ENCODE measurements at places on chromosomes 4 and X.

DNA sequence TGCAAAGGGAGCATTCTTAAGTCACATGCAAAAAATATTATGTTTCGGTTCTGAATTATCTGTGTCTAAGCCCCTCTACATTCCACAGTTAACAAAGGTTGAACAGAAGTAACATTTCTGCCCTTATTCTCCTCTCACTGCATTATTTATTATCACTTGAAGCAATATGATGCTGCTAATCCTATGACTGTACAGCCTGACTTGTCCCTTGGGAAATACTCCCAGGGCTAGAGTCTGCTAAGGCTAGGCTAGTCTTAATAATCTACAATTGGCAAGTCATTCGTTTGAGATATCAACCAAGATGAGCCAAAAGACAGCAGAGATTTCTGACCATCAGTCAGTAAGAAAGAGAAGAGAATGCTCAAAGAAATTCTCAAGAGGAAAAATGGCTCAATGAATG lies 226.9 kb upstream of the HCCS start:
- DNase-seq = peak; percentile 66

DNA sequence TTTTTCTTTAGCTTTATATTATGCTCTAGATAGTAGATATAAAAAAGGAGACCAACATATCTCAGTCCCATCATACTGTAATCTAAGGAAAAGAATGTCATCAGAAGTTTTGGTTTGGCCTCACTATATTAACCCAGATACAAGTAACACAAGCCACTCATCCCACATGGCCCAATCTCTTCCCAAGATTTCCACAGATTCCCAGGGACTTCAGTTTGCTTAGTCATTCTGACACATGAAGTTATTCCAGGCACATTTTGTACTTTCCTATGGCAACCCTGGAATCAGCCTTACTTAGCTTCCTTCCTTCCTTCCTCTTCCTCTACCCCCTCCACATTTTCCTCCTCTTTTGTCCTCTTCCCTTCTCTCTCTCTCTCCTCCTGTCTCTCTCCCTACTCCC lies 21.7 kb upstream of the DCLK2 start:
- no peak for DNase-seq

DNA sequence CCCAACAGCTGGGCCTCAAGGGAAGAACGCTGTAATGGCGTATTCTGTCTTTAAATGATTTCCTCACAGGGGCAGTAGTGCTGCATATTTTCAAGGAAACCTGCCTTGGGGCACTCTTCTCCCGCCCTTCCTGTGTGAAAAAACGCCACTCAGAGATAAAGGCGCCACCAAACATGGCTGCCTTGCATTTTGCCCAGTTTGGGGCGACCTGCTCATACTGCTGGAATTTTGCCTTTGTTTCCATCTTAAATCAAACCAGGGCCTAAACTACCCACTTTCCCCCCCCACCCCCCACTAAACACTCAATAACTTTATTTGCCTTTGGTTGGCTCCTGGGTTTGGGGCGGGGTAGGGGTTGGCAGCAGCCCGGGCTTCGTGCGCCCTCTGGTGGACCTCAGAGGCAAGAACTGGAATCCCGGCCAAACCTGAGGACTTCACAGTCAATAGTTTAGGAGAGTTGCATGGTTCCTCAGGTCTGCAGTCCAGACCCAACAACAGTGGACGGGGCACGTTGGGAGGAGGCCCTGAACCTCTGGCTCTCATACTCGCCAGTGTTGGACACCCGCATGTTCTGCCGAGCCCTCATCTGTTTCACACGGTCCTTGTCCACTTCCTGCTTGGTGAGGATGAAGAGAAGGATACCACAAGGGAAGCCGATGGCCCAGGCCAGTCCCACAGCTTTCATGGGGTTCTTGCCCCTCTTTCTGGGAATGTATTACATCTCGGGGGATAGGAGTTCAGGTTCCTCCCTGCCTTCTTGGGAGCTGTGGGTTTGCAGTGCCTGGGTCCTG lies 220.1 kb upstream of the STK26 start:
- no peak for DNase-seq

GRCh38 chr4:153234885-153235284 lies 30.6 kb downstream of the TRIM2 start:
- peak; percentile 45 for DNase-seq

GRCh38 chrX:2521092-2521926 lies 20.5 kb upstream of the DHRSX start:
- DNase-seq = no peak

DNA sequence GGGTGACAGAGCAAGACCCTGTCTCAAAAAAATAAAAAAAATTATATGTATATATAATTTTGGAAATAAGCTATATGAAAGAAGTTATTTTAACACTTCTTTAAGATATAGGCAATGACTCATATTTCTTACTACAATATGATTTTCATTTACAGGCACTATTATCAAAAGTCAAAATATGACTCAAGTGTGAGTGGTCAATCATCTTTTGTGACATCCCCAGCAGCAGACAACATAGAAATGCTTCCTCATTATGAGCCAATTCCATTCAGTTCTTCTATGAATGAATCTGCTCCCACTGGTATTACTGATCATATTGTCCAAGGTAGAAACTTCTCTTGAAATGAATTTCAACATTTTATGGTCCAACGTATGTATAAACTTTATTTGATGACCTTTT lies 20.8 kb downstream of the OCIAD1 start:
- DNase-seq = no peak

- no peak for DNase-seq
Measured at GRCh38 chr4:149493492-149493891, 322.2 kb downstream of the IQCM start.

DNA sequence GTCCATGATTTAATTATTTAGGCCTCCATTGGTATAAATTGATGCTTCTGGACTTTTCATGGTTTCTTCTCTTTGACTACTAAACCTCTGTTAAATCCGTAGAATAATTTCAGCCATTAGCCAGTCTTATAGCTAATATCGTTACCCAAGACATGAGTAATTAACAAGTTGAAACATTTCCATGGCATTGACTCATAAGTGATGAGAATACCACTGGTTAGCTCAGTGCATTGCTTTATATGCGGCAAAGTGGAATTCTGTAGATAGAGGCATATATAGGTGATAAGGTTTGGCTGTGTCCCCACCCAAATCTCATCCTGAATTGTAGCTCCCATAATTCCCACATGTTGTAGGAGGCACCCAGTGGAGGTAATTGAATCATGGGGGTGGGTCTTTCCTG lies 80.6 kb downstream of the VCX2 start:
- DNase-seq = no peak

GRCh38 chrX:86981326-86981879 lies 536.2 kb upstream of the KLHL4 start:
- DNase-seq = no peak

GRCh38 chr4:17288151-17288550 lies 223.7 kb downstream of the QDPR start:
- no peak for DNase-seq

- no peak for DNase-seq
Measured at GRCh38 chrX:49058794-49059193, at the start of gene CCDC120. Gene CCDC120 (plus strand): TSS chrX:49058999. CDS start chrX:49062042, 3,043 bp downstream.

GRCh38 chr4:113968473-113968872 lies 11.0 kb downstream of the ARSJ start:
- DNase-seq = no peak

DNA sequence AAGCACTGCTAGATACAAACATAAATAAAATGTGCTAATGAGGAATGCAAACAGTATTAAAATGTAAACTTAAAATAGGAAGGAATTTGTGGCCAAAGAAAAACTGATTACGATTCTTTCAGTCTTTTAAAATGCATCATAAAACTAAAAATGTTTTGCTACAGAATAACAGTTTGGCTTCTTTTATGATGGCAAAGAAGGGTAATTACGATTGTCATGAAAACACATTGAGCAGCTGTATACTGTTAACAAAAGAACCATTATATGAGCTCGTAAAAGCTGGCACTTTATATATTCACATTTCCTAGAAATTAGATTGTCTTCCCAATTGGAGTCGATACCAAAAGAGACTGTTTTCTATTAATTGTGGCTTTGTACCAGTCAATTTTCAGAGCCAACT lies 290.4 kb downstream of the NR3C2 start:
- DNase-seq = no peak

DNA sequence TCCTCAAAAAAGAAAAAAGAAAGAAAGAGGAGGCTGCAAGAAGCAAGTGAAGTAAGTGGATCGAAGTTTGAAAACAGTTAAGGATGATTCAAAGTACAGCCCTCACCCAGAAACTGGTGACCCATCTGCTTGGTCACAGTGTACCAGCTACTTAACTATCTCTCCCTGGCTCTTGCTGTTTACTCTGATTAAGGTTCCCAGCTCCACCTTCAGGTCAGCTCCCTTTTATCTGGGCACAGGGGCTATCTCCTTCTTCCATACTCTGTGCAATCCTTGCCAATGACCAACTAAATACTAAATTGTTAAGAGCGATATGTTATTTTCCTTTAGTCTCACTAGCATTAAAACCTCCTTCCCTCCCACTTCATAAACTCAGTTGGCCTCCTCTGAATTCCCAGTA lies 81.5 kb upstream of the SMIM10 start:
- no peak for DNase-seq

DNA sequence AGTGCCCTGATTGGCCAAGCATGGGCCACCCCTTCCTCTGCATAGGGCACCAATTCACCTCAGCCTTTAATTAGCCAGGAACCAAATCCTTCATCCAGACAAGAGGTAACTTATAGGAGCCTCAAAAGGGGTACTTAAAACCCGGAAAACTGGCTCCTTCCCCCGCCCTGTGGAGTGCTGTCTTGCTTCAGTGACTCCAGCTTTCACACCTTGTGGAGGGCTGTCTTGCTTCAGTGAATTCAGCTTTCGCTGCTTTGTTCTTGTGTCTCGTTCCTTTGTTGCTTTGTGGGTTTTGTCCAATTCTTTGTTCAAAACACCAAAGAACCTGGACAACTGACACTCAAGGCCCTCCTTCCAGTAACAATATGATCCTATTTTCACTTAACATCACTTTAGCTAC lies 82.2 kb upstream of the FRG1 start:
- DNase-seq = no peak

- DNase-seq = no peak
Measured at GRCh38 chr4:2353222-2354107, 65.0 kb downstream of the ZFYVE28 start.

- DNase-seq = peak; percentile 11
Measured at GRCh38 chrX:70208479-70208878, 26.0 kb upstream of the AWAT1 start.

- no peak for DNase-seq
Measured at GRCh38 chr4:53646795-53647194, 55.5 kb upstream of the LNX1 start.

GRCh38 chrX:129784371-129784770 lies 4.6 kb downstream of the SASH3 start:
- DNase-seq = no peak

- peak; percentile 68 for DNase-seq
Measured at GRCh38 chrX:29478336-29479069, 736.9 kb upstream of the MAGEB2 start.

DNA sequence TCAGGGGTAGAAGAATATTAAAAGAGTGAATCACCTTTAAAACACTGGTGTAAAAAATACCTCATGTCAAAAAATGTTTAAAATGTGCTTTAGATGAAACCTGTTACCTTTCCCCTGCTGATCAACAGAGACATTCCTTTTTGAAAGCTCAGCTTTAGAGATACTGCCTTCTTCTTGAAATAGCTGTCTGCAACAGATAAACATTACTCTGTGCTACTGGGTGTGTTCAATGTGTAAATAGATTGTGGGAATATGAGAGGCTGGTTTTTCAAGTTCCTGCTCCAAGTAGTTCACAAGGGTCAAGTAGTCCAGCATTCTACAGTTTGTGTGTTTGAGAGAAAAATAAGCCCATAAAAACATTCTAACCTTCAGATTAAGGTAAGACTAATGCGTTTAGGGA lies at the start of gene SYTL5:
SYTL5 (plus strand) TSS at position 263 of the 400 bp plus-strand sequence. CDS start 27,337 bp downstream, outside the sequence.
- peak; percentile 29 for DNase-seq

DNA sequence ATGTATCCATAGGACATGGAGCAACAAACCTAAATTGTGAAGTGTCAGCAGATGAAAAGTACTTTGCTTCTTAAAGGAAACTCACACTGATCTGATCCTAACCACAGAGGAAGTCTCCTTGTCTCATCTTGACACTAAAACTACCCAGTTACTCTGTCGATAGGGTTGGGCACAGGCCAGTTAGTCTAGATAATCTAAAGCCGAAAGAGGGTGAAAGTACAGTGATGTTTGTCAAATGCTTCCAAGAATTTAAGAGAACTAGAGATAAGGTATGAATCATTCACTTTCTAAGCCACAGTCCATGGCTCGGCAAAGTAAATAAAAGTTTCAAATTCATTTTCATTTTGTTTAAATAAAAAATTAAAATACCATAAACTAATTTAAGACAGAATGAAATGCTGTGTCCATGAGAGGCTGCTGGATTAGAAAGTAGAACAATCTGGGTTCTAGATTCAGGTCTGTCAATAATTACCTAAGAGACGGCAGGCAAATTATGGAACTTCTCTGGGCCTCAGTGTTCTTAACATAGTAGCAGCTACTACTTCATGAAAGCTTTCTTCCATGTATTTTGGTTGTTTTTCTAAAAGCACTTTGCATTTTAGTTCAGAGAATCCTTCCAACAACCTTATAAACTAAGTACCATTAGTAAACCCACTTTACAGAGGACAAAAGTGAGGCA lies 176.7 kb downstream of the LDB2 start:
- peak; percentile 90 for DNase-seq

- peak; percentile 13 for DNase-seq
Measured at GRCh38 chr4:60313611-60314178, 886.4 kb upstream of the ADGRL3 start.

- DNase-seq = no peak
Measured at GRCh38 chrX:108131471-108131870, 39.9 kb downstream of the ATG4A start.

GRCh38 chr4:88446124-88446523 lies 10.8 kb upstream of the HERC5 start:
- peak; percentile 44 for DNase-seq

GRCh38 chr4:130043732-130044160 lies 947.8 kb downstream of the C4orf33 start:
- no peak for DNase-seq

DNA sequence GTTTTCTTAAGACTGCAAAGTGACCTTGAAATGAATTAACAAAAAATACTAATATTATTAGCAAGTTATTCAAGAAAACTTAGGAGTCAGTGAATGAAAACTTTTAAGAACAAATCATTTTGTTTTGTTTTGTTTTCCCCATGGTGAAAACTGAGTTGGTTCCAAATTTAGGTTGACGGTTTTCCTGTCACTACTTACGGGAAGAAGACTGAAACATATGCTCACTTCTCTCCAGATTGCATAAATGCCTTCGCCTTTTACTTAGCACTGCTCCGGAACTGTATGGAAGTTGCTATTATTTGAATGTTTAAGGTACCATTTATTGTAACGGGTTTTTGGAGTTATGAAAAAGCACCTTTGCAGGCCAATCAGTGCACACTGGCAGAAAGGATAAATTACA lies 42.8 kb downstream of the DOCK11 start:
- no peak for DNase-seq

GRCh38 chr4:139916041-139916440 lies 237.9 kb downstream of the MAML3 start:
- no peak for DNase-seq
